ENCODE measurements at places on chromosomes 1 and 21.
A peak's percentile ranks its signal among the peaks of the same experiment; 100 is the strongest.

DNA sequence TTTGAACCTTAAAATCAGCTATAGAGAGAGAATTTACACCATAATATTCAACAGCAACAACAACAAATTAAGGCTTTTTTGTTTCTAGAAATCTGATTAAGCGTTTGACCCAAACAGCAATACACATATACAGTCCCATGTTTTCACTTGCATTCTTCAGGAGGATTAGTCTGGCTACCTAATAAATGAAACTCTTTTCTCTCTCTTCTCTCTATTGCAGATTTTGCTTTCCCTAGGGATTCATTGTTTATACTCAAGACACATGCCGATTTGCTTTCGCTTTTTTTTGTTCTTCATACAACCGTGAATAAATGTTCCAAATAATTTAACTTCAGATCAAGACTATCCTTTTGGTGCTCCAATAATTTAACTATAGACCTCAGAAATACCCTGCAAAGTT is 162.4 kb upstream of the PTBP2 start:
- no peaks in the 10 kb centered on the region for H3K36me3 ChIP-seq
- no peak overlapping the region for H3K27ac ChIP-seq
- peaks cover 18% of the 10 kb centered on the region for H3K4me1 ChIP-seq
- DNase-seq: no peak

DNA sequence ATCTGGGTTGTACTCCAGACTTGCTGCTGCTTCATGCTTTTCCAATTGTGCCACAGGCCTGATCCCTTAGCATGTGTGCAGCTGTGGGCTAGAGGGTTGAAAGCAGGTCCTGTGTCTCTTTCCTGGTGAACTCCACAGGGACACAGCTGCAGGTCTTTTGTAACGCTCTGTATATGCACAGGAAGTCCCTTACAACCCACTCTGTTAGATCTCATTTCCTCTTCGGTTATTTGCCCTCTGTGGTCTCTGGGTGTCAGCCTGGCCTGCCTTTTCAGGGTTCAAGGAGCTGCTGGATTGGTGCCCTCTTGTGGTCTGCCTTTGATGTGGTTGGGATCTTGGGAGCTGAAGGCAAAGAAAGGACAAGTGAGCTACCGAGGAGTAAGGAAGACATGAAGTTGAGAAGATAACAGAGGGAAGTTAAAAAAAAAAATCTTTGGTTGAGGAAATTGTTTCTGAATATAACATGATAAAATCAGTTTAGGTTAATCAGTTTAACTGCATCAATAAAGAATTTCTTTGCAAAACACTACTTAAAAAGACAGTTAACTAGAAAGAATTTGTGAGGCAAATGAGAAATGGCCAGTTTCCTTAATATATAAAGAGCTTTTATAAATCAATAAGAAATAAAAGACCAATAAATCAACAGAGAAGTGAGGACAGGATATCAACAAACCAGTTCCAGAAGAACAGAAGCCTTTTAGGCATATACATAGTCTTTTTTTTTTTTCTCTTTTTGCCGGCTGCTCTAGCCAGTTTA is 44.1 kb downstream of the UCK2 start:
- peak overlapping the region; percentile 55 for H3K4me3 ChIP-seq
- peak overlapping the region; percentile 19 for H3K27ac ChIP-seq
- peaks cover 32% of the 10 kb centered on the region for H3K4me1 ChIP-seq
- H3K36me3 ChIP-seq: no peaks in the 10 kb centered on the region

GRCh38 chr1:15308621-15309027 is 61.6 kb downstream of the FHAD1 start:
- H3K4me1 ChIP-seq: no peaks in the 10 kb centered on the region
- H3K27ac ChIP-seq: no peak overlapping the region
- H3K27me3 ChIP-seq: no peaks in the 10 kb centered on the region
- DNase-seq: no peak
- H3K36me3 ChIP-seq: no peaks in the 10 kb centered on the region
- H3K4me3 ChIP-seq: no peak overlapping the region

DNA sequence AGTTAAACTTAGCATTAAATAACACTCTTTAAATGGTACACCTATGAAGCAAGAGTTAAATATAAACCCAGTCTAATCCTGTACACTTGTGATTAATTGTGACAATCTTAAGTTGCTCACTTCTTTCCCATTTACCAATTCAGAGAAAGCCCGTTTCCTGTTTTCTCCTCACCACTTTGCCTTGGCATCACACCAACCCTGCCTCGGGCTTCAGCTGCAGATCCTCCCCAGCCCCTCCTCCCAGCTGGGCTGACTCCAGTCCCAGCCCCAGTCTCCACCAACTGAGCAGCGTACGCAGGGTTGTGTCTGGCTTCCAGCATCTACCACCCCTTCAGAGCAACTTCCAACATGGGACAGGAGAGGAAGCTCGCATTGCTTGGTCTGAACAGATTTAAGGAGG is 4.1 kb downstream of the PYCR2 start:
- peaks cover 47% of the 10 kb centered on the region for H3K36me3 ChIP-seq
- no peak for DNase-seq
- peaks cover 14% of the 10 kb centered on the region for H3K4me1 ChIP-seq
- no peak overlapping the region for H3K27ac ChIP-seq
- H3K27me3 ChIP-seq: no peaks in the 10 kb centered on the region
- no peak overlapping the region for H3K4me3 ChIP-seq

GRCh38 chr1:36523230-36523495 is 40.5 kb upstream of the CSF3R start:
- no peaks in the 10 kb centered on the region for H3K36me3 ChIP-seq
- no peak overlapping the region for H3K27ac ChIP-seq
- H3K4me1 ChIP-seq: no peaks in the 10 kb centered on the region
- DNase-seq: no peak
- H3K27me3 ChIP-seq: no peaks in the 10 kb centered on the region

DNA sequence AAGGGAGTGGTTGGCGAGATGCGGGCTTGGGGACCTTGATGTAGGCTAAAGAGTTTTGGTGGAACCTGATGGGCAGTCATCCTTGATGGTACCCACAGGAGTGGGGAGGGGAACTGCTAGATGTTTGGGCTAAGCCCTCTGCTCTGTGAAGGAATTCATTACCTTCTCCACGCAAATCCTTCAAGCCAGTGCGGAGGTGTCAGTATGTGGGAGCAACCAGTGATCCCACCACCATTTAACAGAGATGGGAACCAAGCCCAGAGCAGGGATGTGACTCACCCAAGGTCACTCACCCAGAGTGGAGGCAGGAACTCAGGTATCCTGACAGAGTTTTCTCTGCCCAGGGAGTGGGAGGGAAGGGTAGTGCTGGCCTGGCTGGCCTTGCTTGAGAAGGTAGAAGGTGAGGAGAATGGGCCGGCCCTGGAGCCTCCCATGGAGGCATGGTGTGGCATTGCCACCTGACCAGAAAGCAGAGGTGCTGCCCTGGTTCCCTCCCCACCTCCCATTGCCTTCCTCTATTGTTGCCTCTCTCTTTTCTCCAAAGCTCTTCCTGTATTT is 51.2 kb upstream of the STUM start:
- DNase-seq: no peak
- H3K27me3 ChIP-seq: no peaks in the 10 kb centered on the region
- no peaks in the 10 kb centered on the region for H3K36me3 ChIP-seq
- no peak overlapping the region for H3K27ac ChIP-seq
- H3K4me3 ChIP-seq: no peak overlapping the region
- no peaks in the 10 kb centered on the region for H3K4me1 ChIP-seq

DNA sequence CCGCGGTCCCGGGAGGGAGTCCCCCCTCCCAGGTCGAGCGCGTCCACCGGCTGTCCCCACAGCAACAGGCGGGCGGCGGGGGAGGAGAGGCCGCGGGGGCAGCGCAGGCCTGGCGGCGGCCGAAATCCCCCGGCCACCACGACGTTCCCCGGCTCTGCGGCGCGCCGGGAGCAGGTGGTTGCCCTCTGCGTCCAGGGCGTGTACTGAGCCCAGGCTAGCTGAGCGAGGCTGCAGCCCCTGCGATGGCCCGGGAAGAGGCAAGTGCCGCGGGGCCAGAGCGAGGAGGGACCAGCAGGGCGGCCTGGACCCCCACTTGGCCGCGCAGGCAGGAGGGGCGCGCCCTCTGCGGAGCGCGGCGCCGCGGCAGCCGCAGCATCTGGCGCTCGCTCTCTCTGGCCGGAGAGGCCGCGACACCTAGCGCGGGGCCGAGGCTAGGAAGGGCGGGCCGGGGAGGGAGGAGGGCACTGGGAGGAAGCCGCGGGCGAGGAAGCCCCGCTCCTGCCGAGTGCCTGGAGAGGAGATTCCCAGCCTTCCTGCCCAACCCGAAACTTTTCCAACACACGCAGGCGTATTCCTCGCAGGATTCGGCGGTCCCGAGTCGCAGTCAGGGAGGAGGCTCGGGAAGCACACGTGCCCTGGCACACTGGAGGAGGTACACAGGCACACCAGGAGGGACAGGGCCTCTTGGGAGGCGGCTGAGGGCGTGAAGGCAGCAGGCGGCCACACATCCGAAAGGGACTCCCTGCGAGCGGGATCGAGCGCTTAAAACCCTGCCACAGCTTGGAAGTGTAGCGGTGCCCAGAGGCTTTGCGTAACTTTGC is 4.9 kb upstream of the PROX1 start:
- H3K4me1 ChIP-seq: peaks cover 1% of the 10 kb centered on the region
- H3K27me3 ChIP-seq: peaks cover 86% of the 10 kb centered on the region
- H3K36me3 ChIP-seq: no peaks in the 10 kb centered on the region
- DNase-seq: no peak
- H3K4me3 ChIP-seq: no peak overlapping the region
- H3K27ac ChIP-seq: no peak overlapping the region

- H3K27me3 ChIP-seq: no peaks in the 10 kb centered on the region
- H3K27ac ChIP-seq: peak overlapping the region; percentile 47
- no peaks in the 10 kb centered on the region for H3K4me1 ChIP-seq
- peaks cover 100% of the 10 kb centered on the region for H3K36me3 ChIP-seq
Measured at GRCh38 chr1:182869241-182869666, 30.1 kb downstream of the DHX9 start.

- no peaks in the 10 kb centered on the region for H3K4me1 ChIP-seq
- H3K27me3 ChIP-seq: no peaks in the 10 kb centered on the region
- peaks cover 84% of the 10 kb centered on the region for H3K36me3 ChIP-seq
- H3K4me3 ChIP-seq: no peak overlapping the region
- H3K27ac ChIP-seq: no peak overlapping the region
Measured at GRCh38 chr1:32798679-32799416, 18.3 kb downstream of the YARS1 start.

DNA sequence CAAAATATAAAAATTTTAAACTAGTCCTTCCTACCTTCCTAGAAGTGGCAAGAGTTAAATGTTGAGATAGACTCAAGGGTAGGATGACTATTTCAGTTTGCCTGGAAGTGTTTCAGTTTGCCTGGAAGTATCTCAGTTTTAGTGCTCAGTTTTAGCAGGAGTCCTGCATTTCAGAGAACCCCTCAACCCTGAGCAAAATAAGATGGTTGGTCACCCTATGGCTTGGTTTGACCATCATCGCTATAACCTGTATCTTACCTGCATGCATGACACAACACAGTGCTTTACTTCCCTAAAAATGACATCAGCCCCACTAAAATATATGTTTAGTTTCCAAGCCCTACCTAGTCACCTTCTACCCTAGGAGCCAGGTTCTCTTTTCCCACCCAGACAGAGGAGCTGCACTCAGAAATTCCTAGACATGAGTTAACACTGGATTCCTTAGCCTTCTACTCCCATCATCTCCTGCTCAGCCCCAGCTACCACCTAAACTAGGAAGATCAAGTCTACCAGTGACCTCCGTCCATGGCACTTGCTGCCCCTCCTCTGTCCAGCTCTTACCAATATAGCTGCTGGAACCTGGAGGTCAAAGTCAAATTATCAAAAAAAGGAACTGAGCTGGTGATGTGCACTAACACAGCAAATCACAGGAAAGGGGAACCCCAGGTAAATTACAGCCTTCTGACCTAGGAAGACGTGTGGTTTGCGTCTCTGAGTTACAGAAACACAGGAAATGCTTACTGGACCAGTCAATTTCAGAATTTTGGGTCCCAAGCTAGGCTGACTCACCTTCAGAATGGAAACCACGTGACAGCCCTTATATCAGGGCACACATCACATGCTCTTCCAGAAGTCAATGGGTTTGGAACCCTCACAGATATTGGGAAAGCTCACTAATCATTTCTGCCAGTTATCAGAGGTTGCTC is 2.2 kb upstream of the G0S2 start:
- no peak overlapping the region for H3K4me3 ChIP-seq
- peak overlapping the region; percentile 34 for H3K27ac ChIP-seq
- DNase-seq: peak; percentile 99

DNA sequence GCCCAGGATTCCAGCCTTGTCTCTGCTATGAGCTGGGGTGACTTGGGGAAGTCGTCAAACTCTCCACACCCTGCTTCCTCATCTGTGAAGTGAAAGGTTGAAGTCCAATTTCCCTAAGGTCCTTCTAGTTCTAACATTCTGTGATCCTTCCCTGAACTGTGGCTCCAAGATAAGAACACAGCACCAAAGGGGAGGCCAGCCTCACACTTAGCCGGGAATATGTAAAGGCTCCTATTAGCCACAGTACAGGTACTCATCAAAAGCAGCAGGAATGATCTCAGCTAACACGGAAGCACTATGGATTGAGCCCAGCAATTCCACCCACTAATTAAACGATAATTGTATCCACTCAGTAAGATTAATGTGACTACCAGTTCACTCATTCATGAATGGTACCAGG is 4.0 kb downstream of the SLC30A10 start:
- no peak for DNase-seq
- peaks cover 3% of the 10 kb centered on the region for H3K4me1 ChIP-seq
- peaks cover 28% of the 10 kb centered on the region for H3K27me3 ChIP-seq
- H3K4me3 ChIP-seq: no peak overlapping the region
- no peak overlapping the region for H3K27ac ChIP-seq

DNA sequence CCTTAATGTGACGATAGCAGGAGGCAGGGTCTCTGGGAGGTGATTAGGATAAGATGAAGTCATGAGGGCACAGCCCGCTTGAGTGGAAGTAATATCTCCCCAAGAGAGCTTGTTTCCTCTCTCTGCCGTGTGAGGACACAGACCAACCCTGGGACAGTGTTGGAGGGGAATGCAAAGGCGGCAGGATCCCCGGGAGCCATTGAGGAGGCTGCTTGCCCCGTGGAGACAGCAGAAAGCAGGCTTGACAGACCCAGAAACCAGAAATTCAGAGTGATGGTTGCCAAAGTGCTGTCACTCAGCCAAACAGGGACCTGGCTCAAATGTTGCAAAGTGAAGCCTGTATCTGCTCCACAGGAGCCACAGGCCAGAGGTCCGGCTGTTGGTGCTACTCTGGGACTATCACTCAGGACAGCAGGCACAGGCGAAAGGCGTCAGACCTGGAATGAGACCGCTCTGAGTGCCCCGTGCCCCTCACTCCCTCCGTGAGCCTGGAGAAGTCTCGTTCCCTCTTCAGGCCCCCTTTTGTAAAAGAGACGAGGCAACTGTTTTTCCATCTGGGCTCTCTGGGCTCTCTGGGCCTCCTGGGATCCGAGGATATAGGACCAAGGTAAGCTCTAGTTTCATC is 96.6 kb upstream of the VANGL1 start:
- no peak overlapping the region for H3K27ac ChIP-seq
- no peaks in the 10 kb centered on the region for H3K27me3 ChIP-seq
- H3K4me1 ChIP-seq: no peaks in the 10 kb centered on the region
- no peak for DNase-seq
